IPS DF 19.7 (cell line): ENCODE measurements at places on chromosomes 12 and 14.

GRCh38 chr12:54616933-54617680, 17.6 kb downstream of the LACRT start:
- DNase-seq, result no peak

GRCh38 chr12:65510584-65511050, 232.1 kb downstream of the MSRB3 start:
- DNase-seq, result peak; percentile 68

DNA sequence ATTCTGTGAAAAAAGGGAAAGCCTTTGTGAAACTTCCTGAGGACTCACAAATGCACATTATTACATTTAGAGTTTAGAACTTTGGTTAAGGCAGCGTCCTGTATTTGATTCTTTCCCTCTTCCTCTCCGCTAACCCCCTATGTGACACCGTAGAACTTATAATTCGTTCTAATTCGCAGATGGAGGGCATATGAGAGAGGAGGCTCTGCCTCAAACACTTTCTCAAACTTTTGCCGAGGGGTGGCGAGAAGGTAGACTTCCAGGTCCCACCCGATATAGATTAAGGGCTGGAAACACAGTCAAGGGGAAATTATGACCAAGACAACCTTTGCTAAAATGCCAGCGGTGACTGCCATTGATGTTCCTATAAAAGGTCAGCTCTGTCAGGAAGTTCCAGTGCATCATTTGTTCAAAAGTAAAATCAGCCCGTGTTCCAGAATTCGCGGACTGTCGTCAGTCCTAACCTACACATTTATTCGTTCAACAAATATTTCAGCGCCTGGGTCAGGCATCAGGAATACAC, 904 bp upstream of the PAPOLA start:
- no peak for DNase-seq

- DNase-seq, result no peak
Observed at GRCh38 chr14:94562941-94563883, 2.0 kb downstream of the SERPINA4 start.

GRCh38 chr12:34405286-34406227, 383.3 kb downstream of the ALG10 start:
- no peak for DNase-seq

- no peak for DNase-seq
Observed at GRCh38 chr12:121637231-121637914, 11.0 kb downstream of the ORAI1 start.

- DNase-seq, result no peak
Observed at GRCh38 chr12:130700492-130701401, 15.4 kb downstream of the RIMBP2 start.

DNA sequence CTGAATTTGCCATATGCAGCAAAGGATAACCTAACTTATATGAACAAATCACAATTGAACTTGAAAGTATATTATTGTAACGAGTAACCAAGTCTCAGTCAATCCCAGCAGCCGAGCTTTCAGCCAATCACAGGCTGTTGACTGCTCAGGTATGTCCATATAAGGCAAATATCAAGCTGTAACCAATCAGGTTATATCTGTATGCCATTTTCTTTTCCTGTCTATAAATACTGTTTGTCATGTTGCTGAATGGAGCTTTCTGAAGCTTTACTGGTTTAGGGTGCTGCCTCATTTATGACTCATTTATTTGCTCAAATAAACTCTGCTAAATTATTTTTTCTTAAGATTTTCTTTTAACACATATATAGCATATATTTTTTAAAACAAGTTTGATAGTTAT, 1059.5 kb downstream of the GALC start:
- no peak for DNase-seq

DNA sequence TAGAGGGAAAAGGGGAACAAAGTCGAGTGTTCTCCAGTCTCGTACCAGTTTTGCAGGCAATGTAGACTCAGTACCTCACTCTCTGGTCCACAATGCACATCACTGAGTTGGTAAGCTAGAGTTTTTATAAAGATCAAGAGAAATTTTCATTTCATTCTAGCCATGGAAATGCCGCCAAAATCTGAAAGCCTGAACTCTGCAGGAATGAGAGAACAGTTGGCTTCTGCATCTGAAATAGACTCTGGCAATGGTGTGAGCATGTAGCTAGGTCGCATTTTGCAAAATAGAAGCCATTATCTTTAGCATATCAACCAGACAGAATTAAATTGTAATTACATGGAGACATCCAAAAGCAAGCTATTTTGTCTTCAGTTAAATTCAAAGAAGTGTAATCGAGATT, 381.0 kb downstream of the NOVA1 start:
- DNase-seq, result no peak

DNA sequence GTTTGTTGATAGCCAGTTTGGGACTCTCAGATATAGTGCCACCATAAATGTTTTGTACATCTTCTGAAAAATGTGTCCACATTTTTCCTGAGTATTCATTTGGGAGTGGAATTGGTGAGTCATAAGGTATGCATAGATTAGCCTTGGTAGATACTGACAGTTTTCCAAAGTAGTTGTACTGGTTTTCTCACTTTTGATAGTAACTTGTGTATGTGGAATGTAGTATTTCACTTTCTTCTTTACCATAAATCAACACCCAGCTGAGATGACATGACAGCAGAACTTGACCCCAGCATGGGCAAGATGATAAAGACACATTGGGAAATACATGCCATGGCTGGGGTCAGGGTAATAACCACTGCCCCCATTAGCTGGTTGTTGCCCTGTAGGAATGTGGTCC, 5.4 kb downstream of the FBXW8 start:
- no peak for DNase-seq

- DNase-seq, result no peak
Observed at GRCh38 chr12:69981881-69982475, 157.0 kb downstream of the MYRFL start.

DNA sequence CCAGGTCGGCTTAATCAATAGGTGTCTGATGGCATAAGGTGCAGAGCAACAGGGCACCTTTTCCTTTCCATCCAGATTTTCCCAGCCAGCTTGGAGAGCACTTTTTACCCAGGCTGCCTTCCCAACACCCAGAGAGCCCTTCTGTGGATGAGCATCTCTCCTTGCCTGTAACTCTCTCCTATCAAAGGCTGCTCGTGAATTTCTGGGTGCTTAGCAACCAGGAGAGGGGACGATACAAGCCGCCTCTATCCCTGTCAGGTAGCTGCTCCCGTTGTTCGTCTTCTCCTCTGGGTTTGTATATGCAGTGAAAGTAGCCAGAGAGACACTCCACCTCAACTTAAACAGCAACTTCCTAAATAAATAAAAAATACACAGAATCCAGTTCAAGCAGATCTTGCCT, 124.2 kb downstream of the CACNA1C start:
- DNase-seq, result no peak

DNA sequence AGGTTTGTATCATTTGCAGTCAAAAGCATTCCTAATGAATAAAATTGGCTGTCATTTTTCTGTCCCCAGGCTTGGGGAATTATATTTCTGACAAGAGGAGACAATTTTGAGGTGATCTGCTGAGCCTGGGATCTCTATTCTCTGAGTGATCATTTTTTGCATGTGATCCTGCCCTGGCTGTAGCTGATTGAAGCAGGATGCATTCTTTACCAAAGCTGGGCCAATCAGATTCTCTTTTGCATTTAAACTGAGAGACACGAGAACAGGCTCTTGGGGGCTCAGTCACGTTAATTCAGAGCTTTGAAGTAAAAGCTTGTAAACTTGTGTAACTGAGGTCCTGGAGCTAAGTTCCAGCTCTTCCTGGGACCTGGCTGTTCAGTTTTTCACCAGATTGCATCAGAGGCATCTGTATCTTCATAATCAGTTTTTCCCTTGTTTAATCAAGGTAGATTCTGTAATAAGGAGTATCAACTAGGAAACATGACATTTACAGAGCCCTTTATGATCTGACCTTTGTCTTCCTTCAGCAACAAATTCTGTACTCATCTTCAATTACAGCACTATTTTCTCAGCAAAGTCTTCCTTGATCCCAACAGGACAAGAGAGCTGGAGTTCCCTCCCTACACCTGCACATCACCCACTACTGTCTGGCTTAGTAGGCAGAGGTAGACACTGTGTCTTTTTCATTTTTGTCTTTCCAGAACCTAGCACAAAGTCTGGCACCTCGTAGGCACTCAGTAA, 35.0 kb upstream of the MANSC4 start:
- DNase-seq, result no peak

DNA sequence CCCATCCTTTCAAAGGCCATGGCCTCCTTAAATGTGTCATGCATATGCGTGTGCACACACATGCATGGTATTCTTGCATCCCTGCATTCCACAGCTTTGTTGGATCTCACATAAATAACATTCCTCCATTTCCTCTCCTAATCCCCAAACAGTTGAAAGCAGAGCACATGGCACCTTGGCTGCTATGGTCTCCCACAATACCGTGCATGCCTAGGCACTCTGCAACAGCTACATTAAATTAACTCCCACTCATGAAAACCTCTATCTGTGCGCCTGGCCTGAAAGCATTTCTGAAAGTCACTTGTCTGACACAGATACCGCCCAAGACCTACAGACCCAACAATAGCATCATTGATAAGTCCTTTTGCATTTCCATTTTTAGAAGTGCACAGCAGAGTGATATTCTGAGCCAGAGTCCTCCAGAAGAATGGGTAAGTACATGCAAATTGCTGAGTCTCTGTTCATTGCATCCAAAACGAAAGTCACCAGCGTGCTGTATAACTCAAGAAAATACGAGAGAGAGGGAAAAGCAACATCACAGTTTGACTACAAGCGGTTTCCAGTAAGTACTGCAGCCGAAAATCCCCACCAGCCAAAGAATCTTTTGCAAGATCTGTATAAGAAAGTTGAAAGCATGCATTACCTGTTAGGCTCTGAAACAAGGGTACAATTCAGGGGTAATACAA, 436 bp downstream of the ASB2 start:
- no peak for DNase-seq

DNA sequence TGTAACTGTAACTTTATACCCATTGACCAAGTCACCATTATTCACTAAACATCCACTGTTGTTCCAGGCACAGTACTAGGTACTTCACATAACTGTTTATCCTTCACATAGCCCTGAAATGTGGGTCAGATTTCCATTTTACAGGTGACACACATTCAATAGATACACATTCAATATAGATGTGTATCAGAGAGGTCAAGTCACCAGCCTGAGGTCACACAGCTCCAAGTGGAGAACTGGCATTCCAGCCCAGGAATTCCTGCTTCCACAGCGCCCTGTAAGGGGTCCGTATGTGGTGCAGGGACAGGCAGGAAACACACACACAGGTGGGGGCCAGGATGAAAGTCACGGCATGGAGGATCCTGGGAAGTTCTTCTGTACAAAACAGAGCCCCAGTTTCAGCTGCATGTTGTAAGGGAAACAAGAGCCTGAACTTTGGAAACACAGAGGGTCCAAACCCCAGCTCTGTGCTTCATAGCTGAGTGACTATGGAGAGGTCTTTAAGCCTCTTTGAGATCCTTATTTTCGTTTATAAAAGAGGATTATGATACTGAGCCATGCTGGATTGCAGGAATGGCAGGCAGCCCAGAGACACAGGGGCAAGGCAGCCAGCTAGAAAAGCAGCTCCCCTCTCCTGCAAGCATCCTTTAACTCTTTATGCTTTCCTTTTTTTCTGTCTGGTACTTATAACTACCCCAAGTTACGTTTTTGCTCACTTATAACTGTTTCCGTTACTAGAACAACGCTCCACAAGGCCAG, 50.3 kb upstream of the DICER1 start:
- DNase-seq, result no peak

GRCh38 chr14:65791191-65791981, 378.9 kb downstream of the FUT8 start:
- DNase-seq, result no peak

- no peak for DNase-seq
Observed at GRCh38 chr12:83016218-83016835, 329.6 kb downstream of the TMTC2 start.

- DNase-seq, result no peak
Observed at GRCh38 chr12:97306147-97306546, 156.5 kb upstream of the RMST start.

DNA sequence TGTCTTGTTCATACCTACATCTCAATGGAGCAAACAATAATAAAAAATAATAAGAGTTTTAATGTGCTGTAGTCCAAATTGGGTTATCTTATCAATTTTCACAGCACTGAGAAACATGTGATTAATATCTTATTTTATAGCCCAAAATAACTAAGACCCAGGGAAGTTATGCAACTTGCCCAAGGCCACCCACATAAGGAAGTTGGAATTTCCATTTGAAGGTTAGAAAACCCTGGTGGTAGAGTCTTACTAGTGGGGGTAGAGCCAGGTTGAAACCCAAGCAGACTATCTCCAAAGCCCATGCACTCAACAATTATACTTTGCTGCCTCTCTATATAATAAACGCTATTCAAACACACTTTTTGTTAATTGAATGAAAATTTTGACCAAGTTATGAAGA, 270.0 kb upstream of the CAND1 start:
- DNase-seq, result no peak

DNA sequence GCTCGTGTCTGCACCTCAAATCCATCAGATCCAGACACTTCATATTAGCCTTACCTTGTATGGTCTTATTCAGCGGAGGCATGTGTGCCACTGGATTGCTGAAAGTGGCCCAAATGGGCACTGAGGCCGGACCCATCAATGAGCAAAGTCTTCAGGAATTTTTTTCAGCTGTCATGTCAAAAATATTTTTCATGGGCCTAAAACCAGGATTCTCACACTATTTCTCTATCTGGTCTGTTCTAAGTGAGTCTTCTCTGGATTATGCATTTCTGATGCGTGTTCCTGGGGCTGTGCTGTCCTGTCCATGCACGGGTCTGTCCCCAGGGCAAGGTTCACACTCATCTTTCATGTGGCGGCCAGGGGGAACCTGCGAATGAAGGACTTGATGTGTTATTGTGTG, 94.6 kb downstream of the KCNA5 start:
- no peak for DNase-seq

- DNase-seq, result no peak
Observed at GRCh38 chr12:102735104-102735503, 181.9 kb downstream of the PAH start.

DNA sequence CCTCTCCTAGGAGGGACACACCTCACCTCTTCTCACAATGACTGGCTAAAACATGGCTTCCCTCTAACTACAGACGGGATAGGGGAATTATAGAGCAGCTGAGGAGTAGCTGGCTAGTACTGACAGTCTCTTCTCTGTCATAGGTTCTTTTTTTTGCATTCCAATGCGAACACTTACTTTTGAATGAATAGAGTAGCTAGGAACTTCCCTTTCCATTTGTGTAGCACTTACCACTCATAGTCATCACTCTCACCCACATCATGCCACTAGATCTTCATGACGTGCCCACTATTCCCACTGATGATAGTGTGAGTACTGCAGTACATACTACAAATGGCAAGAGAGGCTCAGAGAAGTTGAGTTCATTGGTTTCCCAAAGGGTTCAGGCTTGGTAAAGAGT, 143.9 kb upstream of the HIF1A start:
- no peak for DNase-seq

DNA sequence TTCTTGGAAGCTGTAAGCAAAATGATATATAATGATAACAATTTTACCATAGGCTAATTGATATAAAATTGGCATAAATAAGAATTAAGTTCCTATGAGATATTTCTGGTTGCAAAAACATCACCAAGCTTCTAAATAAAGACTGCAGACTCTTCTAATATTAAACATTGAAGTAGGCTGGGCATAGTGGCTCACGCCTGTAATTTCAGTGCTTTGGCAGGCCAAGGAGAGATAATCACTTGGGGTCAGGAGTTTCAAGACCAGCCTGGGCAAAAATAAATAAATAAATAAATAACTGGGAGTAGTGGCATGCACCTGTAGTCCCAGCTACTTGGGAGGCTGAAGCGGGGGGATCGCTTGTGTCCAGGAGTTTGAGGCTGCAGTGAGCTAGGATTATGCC, 71.8 kb downstream of the NPAS3 start:
- no peak for DNase-seq
